WTC11 (cell line): ENCODE measurements at places on chromosomes 5 and 9. TPM values are rescaled to one million over a fixed set of nuclear protein-coding genes. Genes with fewer than 3 reads are reported as not detected.
A peak's percentile ranks its signal among the peaks of the same experiment; 100 is the strongest.

GRCh38 chr5:129094087-129094923 is at the start of gene ISOC1:
ISOC1 (plus strand) TSS chr5:129094749; CDS start chr5:129094767, 18 bp downstream.
- peak within 1 kb of the TSS; percentile 69 for H3K27ac ChIP-seq
- no peaks in the 10 kb centered on the region for H3K36me3 ChIP-seq
- H3K4me3 ChIP-seq = peak within 1 kb of the TSS; percentile 83
- peaks cover 52% of the 10 kb centered on the region for H3K27me3 ChIP-seq

- no peaks in the 10 kb centered on the region for H3K4me1 ChIP-seq
- no peak overlapping the region for H3K4me3 ChIP-seq
- no peak for DNase-seq
- H3K36me3 ChIP-seq = no peaks in the 10 kb centered on the region
- no peaks in the 10 kb centered on the region for H3K27me3 ChIP-seq
Measured at GRCh38 chr5:164038128-164038783, 532.8 kb downstream of the MAT2B start.

The SPATA24 gene
- 12.9 to 13.9 TPM (median 13.2 TPM) in 3 replicates for total RNA-seq

DNA sequence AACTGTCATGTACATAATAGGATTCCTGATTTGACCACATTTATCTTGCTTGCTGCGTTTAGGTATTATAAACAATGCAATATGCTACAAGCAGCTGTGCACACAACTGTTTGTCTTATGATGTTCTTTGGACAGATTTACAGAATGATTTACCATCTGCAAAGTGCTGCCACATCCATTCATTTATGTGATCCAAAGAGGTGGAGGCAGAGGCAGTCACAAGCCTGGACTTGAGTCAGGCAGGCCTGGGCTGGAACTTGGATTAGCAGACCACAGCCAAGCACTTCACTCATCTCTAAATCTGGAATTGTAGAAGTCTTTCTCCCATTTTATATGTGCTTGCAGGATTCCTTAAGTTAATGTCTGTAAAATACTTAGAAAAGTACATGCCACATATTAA is 149.0 kb downstream of the INSYN2B start:
- peaks cover 7% of the 10 kb centered on the region for H3K4me1 ChIP-seq
- H3K27me3 ChIP-seq = no peaks in the 10 kb centered on the region
- H3K36me3 ChIP-seq = no peaks in the 10 kb centered on the region
- no peak overlapping the region for H3K4me3 ChIP-seq

DNA sequence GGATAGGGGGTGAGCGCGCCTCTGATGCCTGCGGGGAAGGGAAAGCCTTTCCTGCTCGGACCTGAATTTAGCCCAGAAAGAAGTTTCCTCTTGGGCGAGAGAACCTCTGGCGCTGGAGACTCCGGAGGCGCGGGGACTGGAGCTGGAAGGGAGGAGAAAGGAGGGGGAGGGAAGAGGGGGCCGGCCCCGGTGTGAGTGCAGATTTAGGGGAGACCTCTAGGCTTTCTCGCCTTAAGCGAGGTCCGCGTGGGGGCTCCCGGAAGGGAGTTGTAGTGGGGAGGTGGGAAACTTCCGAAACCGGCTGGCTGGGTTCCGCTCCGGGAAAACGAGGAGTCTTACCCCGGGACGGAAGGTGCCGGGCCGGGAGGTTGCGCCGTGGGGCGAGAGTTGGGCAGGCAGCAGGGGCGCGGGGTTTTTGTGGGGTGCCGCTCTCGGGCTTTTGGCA is 1.3 kb downstream of the PCSK5 start:
- no peaks in the 10 kb centered on the region for H3K36me3 ChIP-seq
- DNase-seq = peak; percentile 40
- peaks cover 50% of the 10 kb centered on the region for H3K4me1 ChIP-seq
- H3K27ac ChIP-seq = no peak overlapping the region
- peaks cover 21% of the 10 kb centered on the region for H3K27me3 ChIP-seq

GRCh38 chr5:31237174-31237573 is 43.7 kb downstream of the CDH6 start:
- H3K27me3 ChIP-seq = no peaks in the 10 kb centered on the region; the same call in 1 of the 2 replicates
- H3K4me3 ChIP-seq = no peak overlapping the region
- DNase-seq = no peak
- no peak overlapping the region for H3K27ac ChIP-seq
- H3K36me3 ChIP-seq = no peaks in the 10 kb centered on the region

DNA sequence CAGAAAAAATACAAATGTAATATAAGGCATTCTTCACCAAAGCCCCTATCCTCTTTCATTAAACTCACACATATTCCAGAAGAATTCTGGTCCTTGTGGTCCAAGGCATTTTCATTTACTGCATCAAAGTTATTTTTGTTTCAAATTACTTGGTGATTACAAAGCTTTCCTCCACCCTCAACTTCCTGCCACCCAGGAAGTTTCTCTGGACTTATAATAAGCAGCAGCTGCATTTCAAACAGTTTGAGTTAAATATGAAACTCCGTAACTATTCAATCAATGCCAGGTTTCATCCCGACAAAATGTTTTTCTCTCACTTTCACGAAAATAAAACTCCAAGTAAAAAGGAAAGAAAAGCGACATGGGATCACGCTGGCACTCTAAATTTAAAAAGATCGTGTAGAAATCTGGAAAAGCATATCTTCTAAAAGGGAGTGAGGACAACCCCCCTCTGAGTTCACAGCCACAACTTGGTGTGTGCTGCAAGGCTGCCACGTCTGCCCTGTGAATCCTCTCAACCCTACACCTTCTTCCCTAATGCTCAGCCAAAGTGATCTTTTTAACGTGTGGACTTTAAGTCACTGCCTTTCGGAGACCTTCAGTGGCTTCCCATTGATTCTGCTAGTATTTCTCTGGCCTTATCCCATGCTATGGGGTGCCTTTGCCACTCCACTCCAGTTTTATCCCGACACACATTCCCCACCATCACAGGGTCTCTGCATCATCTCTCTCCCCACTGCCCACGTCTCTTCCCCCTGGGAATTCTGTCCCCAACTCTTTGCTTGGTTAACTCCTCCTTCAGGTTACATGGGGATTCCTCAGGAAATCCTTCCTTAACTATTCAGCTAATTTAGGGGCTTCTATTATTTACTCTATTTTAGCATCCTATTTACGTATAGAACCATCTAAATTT is 91.1 kb upstream of the CER1 start:
- H3K36me3 ChIP-seq = peaks cover 11% of the 10 kb centered on the region
- no peak overlapping the region for H3K4me3 ChIP-seq
- H3K27ac ChIP-seq = no peak overlapping the region
- peaks cover 13% of the 10 kb centered on the region for H3K4me1 ChIP-seq
- H3K27me3 ChIP-seq = no peaks in the 10 kb centered on the region

GRCh38 chr5:37182667-37183066 is 66.5 kb downstream of the CPLANE1 start:
- H3K4me1 ChIP-seq = no peaks in the 10 kb centered on the region
- H3K4me3 ChIP-seq = no peak overlapping the region
- H3K27ac ChIP-seq = no peak overlapping the region
- no peaks in the 10 kb centered on the region for H3K27me3 ChIP-seq
- no peak for DNase-seq
- H3K36me3 ChIP-seq = peaks cover 2% of the 10 kb centered on the region; the same call in 1 of the 2 replicates

DNA sequence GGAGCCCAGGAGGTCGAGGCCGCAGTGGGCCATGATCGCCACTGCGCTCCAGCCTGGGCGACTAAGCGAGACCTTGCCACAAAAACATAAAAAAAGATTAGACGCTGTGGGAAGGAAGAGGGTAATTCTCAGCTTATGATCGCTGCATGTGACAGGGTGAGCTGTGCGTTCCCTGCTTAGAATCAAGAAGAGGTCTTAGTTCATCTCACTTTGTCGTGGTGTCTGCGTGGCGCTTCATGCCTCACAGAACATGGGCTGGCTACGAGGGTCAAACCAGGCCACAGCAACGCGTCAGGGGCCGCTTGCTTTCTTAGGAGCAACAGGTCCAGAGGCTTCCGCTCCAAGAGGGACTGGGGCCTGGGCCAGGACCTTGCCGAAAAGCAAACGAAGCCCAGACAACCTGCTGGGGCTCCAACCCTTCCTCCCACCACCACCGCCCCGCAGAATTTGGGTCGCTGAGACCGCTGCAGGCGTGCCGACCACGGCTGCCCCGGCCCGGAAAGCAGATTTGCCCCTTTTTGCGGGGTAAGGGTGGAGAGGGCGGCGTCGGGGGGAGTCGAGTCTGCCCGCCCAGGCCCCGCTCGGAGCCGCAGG is 10.0 kb upstream of the GRIN1 start:
- peaks cover 22% of the 10 kb centered on the region for H3K27me3 ChIP-seq
- no peak for DNase-seq
- peak overlapping the region; percentile 78 for H3K4me3 ChIP-seq
- H3K27ac ChIP-seq = peak overlapping the region; percentile 47; the same call in 1 of the 2 replicates

The QRFP gene
- total RNA-seq = not detected in 3 replicates

GRCh38 chr5:75744355-75744754 is 27.1 kb upstream of the POC5 start:
- H3K27me3 ChIP-seq = peaks cover 4% of the 10 kb centered on the region; the same call in 1 of the 2 replicates
- H3K36me3 ChIP-seq = no peaks in the 10 kb centered on the region
- H3K4me3 ChIP-seq = no peak overlapping the region
- no peak overlapping the region for H3K27ac ChIP-seq
- no peaks in the 10 kb centered on the region for H3K4me1 ChIP-seq
- no peak for DNase-seq
